ENCODE measurements at places on chromosomes 4 and X.

- peak; percentile 45 for DNase-seq
These were observed 6.7 kb upstream of the WAS start for GRCh38 chrX:48676893-48677270.

DNA sequence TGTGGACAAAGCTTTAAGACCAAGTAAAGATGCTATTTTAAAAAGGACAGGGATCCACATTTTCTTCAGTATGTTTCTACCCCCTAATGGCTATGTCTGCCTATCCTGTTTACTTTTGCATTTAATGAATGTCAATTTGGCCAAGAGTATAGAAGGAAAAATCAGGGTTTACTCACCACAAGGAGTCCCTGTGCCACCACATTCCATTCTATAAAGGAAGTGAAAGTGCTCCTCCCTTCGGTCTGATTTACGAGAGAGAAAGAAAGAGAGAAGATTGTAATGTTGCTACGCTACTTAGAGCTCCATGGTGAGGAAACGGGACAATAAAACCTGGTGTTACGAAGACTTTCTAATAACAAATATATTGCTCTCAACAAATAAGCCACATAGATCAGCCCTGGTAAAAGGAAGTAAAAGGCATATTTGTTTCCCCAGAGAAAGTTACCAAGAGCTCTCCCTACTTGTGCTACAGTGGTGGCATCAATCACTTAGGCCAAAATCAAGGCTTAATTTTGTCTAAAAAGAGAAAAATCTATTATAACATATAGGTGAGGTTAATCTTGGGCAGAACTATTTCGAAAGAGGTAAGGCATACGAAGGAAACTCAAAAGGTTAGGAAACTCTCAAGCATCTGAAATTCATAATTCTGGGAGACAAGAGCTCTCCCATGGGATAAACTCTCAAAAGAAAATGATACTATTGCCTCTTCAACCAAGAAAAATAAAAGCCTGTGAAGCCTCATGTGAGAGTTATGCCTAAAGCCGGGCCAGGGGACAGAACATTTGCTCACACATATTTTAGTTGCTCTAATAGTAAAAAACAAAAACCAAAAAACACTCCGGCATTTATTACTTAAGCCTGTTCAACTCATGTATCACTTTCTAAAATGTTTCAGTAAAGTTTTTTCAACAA lies 29.5 kb downstream of the TAPT1 start:
- no peak for DNase-seq

GRCh38 chr4:96983830-96984229 lies 1143.9 kb downstream of the PDHA2 start:
- DNase-seq, result peak; percentile 60

GRCh38 chrX:153530411-153531129 lies 13.1 kb downstream of the ATP2B3 start:
- DNase-seq, result no peak

DNA sequence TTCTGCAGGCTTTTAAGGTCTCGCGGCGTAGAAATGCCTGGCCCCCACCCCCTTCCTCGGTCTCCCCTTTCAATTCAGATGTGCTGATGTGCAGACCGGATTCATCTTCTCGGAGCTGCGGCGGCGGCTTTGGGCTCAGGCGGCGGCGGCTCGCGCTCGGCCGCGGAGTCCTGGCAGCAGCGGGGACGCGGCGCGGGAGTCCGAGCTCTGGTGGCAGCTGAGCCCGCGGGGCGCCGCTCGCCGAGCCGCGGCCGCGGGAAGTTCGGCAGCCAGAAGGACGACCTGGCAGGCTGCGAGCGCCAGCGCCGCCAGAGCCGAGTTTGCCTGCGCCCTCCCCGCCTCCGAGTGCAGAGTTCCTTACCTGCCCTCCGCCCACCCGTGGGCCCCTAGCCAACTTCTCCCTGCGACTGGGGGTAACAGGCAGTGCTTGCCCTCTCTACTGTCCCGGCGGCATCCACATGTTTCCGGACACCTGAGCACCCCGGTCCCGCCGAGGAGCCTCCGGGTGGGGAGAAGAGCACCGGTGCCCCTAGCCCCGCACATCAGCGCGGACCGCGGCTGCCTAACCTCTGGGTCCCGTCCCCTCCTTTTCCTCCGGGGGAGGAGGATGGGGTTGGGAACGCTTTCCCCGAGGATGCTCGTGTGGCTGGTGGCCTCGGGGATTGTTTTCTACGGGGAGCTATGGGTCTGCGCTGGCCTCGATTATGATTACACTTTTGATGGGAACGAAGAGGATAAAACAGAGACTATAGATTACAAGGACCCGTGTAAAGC lies 448 bp downstream of the TLL1 start:
- no peak for DNase-seq

DNA sequence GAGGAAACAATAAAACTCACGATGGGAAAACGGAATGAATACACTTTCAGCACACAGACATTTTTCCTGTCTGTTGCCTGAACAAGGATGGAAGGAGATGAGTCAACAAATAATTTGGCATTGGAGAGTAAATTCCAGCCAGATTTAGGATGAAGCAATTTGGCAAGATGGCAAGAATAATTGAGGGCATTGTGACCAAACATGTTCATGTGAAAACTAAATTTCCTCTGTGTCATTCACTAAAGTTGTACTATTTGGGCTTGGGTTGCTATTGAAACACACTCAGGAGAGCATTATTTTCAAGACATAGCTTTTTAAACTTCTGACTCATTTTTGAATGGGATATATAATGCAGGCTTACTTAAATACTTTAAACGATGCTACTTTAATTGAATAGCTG lies 1614.4 kb downstream of the PCDH19 start:
- no peak for DNase-seq

DNA sequence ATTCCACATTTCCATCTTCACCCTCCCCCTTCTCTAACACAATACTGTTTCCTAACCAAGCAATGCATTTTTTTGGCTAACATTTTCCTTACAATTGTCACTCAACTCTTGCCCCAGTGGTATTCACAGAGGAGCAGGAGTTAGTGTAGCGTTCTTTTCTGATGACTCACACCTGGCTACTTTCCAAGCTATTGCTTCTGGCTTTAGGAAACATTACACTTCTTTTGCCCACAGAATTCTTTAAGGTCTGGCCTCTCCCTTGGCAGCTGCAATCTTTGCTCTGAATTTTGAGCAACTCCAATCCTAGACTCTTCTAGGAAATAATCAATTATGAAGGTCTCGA lies 27.5 kb upstream of the PDGFC start:
- no peak for DNase-seq

DNA sequence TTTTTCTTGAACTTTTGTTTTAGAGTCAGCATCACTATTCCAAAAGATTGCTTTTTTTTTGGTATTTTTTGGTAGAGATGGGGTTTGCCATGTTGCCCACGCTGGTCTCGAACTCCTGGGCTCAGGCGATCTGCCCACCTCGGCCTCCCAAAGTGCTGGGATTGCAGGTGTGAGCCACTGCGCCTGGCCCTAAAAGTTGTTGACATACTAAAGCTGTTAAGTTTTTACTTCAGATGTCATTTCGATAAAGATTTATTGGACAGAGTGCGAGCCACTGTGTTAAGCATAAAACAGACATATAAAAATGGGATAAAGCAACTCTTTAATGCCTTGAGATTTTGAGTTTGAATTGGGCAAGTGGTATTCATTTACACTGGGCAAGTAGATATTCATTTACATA lies 28.3 kb downstream of the USO1 start:
- DNase-seq, result no peak

GRCh38 chr4:5472160-5472591 lies 236.2 kb downstream of the EVC2 start:
- DNase-seq, result no peak

DNA sequence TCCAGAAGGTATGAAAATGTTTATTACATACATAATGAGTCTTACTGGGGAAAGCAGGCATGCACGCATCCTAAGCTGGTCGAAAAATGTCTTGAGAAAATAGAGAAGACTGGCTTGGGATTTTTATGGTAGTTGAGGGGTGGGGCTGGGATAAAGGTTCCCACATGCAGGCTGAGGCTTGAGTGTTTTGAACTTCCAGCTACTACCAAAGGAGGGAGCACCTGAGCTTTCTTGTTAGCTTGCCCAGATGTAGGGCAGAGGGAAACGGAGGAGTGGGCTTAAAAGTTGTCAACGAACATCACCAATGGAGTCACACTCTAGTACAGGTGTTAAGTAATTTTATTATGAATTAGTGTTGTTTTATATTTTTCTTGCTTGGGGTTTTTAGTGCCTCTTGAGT lies 39.6 kb upstream of the SRPX start:
- DNase-seq, result no peak

GRCh38 chr4:125750399-125750798 lies 435.6 kb downstream of the FAT4 start:
- no peak for DNase-seq

- no peak for DNase-seq
These were observed 1068.2 kb downstream of the GLUD2 start for GRCh38 chrX:122115604-122116003.

DNA sequence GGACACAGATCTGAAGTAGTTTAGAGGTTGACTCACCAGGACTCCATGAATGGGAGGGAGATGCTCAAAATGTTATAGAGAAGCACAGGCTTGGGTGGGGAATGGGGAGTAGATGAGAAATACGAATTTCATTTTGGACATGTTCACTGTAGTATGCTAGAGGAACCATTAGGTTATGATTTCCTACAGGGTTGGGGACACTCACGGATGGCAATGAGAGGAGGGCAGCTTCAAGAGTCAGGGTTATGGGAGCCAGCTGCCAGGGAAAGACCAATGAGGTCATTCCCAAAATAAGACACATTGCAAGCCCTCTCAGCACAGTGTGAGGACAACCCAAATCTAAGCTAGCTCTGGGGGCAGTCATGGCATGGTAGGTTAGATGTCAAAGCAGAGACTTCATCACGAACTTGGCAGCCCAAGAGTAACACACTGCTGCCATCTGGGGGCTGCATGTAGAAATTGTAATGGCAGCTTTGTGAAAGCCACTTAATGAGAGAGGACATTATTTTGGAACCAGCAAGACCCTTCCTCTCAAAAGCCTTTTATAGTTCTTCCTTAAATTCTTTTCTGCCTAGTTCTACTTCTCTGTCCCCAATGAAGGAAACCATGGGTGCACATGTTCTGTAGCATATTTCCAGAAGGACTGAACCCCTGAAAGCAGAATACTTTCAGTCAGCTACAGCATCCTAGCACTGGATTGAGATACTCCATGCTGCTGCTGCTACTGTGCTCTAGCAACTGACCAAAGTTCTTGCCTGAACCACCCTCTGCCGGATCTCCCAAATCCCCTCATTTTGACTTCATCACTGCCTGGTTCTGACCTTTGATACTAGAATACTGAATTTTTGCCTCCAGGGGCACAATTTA lies 16.2 kb upstream of the ZCCHC12 start:
- peak; percentile 30 for DNase-seq

GRCh38 chrX:66872771-66873170 lies 233.9 kb upstream of the EDA2R start:
- no peak for DNase-seq

GRCh38 chr4:168908093-168908492 lies 102.0 kb downstream of the CBR4 start:
- DNase-seq, result no peak

DNA sequence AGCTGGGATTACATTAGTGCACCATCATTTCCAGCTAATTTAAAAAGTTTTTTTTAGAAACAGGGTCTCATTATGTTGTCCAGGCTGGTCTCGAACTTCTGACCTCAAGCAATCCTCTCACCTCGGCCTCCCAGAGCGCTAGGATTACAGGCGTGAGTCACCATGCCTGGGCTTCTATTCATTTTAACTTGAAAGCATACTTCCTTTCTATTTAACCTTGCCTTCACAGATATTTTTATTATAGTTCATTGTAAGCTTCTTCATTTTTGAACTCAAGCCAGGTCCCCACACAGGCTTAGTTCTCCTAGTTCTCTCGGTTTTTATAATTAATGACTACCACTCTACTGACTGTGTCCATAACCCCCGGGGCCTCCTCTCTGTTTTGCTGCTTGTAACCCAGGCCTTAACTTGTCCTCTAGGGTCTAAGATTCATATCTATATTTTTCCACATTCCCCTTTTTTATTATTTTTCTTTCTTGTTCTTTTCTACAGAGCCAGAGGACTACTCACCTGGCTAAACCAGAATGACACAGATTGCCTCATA lies 50.7 kb downstream of the SNX12 start:
- DNase-seq, result no peak

All from DND-41 (cell line).